RCC 7860 (cell line): ENCODE measurements at places on chromosomes 7 and 10.

DNA sequence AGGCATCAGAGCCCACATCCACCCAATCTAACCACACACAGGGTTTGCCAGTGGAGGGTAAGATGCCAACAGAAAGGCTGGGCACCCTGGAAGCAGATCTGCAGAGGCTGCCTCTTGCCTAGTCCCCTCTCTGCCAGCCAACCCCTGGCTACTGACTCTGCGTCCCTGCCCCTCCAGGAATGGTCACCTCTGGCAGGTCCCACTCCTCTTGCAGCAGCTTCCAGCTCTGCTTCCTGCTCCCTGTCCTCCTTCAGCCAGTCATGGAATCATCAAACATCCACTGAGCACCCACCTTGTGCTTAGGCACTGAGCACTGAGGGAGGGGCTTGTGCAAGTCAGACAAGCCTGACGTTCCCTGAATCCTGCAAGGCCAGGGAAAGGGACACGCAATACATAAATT lies 20.1 kb upstream of the HABP2 start:
- DNase-seq = no peak

- DNase-seq = no peak
These were observed 160.9 kb downstream of the LRRC4 start for GRCh38 chr7:127870231-127870907.

DNA sequence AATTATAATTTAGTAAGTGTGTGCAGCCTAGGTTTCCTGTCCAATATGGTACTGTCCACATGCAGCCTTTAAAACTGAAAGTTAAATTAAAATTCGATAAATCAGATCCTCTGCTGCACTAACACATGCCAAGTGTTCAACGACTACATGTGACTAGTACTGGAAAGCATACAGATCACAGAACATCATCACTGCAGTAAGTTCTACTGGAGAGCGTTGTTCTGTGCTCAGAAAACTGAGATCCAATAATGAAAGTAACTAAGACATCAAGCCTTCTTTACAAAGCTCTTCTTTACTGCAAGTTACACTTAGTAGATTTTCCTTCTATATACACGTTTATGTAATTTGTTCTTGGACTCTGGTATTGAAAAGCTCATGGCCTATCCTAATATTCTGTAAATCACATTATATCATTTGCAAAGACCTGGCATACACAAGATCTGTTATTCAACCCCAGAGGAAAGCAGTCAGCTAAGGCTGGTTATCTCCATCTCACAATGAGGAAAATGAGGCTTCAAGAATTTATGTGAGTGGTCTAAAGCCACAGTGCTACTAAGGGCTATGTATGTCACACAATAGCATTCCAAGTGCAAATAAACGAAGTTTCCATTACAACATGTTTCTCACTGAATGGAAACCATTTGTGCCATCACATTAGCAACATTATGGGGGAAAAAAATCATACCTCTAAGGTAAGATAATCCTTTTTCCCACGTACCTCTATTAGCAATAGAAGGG lies 77.6 kb downstream of the VPS41 start:
- no peak for DNase-seq

DNA sequence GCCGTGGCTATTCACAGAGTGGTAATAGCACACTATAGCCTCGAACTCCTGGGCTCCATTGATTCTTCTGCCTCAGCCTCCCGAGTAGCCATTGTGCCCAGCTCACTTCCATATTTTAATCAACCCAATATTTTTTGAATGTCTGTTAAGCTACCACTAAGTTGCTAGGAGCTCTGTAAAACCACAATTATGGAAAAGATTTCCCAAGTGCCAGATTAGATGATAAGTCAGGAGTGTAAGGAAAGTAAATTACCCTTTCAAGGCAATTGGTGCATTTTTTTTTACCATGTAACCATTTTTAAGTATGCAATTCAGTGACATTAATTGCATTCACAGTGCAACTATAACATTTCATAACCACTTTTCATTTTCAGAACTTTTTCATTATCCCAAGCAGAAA lies 87.5 kb upstream of the GATAD1 start:
- no peak for DNase-seq

- DNase-seq = no peak
These were observed 4.3 kb upstream of the SMKR1 start for GRCh38 chr7:129498021-129498420.

DNA sequence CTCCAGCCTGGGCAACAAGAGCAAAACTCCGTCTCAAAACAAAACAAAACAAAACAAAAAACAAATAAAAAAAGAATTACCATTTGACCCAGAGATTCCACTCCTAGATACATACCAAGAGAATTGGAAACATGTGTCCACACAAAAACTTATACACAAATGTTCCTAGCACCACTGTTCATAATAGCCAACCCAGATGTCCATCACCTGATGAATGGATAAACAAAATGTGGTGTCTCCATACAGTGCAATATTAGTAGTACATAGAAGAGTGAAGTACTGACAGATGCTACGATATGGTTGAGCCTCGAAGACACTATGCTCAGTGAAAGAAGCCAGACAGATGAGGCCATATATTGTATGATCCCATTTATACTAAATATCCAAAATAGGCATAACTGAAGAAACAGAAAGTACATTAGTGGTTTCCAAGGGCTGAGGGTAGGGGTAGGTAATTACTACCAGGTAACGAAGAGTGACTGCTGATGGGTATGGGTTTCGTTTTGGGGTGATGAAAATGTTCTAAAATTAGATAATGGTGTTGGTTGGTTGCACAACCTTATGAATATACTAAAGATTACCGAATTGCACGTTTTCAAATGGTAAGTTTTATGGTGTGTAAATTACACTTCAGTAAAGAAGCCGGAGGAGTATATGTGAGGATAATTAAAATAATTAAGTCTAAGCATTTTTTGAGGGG lies 20.0 kb downstream of the MYO1G start:
- DNase-seq = no peak

DNA sequence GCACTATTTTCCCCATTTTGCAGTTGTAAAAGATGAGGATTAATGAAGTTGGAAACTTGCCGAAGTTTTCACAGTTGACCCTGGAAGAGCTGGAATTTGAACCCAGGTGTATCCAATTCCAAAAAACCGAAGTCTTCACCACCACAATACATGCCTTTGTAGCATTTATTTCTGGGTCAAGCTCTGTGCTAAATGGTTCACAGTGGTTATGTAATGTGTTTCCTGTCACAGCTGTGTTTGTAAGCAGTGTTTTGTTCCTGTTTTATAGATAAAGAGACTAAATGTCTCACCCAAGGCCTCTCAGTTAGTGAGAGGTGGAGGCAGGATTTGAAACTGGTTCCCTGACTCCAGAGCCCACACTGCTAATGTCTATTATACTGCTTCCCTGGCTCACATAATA lies 17.6 kb downstream of the SFTPA2 start:
- no peak for DNase-seq

GRCh38 chr10:51800121-51800520 lies 100.7 kb upstream of the CSTF2T start:
- no peak for DNase-seq

DNA sequence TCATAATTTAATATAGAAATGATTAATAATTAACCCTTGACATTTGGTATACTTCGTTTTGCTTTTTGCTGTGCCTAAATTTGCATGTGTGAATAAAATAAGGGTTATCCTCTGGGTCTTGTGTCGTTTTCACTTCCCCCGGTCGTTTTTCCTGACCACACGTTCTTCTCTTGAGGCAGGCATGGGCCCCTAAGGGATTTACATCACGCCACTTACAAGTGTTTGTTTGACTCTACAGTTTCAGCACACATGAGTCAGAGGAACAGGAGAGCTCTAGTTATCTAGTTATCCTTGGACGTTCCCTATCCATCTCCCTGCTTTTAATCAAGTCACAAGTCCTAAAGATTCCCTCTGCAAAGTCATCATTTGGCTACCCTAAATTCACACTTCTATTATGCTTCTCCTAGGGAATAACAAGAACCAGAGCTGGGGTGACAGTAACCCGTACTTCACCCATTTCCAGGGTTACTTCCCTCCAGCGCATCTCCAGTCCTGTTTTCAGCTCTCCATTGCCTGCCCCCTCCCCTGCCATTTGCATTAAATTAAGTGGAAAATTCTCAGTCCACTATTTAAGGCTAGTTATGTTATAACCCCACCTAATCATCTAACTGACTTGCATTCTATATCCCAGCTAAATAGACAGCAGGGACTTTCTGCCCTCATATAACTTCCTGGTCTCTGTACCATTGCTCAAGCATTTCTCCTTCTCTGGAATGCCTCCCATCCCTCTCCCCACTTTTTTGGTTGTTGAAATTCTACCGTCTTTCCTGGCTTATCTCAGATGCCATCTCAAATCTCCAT lies 206.9 kb downstream of the PTEN start:
- DNase-seq = no peak

DNA sequence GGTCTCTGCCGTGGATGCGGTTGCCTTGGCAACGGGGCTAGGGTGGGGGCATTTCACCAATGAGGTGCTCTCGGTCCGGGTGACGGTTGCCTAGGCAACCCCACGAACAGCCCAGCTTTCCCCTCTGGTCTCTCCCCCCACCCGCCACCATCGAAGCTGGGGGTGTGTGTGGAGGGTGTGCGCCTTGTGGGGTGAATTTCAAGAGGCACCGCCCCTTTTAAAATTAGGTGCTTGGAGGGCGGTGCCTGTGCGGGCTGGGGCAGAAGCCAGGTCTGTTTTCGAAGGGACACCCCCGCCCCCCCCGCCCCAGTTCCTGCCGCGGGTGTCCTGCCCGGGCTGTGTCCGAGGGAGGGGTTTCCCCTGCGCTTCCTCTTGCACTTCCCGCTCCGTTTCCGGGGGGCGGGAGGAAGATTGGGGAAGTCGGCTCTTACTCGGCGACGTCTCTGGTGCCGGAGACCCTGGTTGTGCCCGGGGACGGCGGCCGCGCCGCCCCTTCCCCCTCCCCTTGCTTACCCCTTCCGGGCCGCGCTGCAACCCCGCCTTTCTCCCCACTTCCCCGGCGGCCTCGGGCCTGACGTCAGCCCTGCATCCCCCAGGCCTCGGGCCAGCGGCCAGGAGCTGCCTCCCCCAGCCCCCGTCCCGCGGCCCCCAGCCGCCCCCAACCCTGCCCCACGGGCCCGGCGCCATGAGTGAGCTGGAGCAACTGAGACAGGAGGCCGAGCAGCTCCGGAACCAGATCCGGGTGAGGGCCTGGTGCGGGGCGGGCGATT lies 2.2 kb downstream of the GNB2 start:
- peak; percentile 47 for DNase-seq

- no peak for DNase-seq
These were observed 101.4 kb downstream of the GPAM start for GRCh38 chr10:112082120-112082519.

DNA sequence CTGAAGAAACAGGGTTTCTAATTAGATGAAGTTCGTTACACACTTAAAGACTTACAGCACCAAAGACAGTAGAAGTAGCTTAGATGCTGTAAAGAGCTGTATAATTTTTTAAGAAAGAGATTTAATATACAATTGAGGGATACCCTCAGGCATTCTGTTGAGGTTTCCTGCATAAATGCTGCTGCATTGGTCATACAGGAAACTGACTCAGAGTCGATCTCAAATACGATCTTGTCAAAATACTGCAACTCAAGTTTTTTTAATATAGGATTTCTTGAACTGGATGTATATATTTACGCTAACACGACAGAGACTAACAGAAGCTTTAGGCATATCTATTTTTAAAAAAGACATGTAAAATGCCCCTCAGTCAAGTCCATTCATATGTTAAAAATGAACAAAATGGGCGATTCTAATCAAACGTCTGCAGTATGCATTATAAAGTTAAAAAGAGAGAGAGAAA lies 2.4 kb upstream of the ARID5B start:
- DNase-seq = peak; percentile 29

DNA sequence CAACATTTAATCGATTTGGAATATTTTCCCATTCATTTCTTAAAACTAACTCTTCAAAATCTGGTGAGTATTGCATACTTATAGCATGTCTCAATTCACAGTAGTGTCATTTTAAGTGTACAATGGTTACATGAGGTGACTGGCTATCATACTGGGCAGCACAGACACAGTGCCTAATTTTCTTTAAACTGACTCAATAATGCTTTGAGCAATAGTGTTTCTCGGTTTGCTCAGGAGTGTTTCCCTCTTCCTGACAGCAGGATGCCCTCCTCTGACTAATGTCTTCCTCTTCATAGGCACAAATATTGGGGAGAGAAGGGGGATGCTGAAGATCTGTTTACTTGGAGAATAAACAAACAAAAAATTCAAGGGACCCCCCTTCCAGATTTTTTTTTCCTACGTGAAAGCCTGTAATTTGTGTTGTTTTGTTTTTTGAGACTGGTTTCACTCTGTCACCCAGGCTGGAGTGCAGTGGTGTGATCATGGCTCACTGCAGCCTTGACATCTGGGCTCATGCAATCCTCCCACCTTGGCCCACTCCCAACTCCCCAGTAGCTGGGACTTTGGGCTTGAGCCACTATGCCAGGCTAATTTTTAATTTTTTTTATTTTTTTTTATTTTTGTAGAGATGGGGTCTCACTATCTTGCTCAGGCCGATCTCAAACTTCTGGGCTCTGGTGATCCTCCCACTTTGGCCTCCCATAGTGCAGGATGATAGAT lies 2.2 kb downstream of the MRC1 start:
- DNase-seq = no peak

DNA sequence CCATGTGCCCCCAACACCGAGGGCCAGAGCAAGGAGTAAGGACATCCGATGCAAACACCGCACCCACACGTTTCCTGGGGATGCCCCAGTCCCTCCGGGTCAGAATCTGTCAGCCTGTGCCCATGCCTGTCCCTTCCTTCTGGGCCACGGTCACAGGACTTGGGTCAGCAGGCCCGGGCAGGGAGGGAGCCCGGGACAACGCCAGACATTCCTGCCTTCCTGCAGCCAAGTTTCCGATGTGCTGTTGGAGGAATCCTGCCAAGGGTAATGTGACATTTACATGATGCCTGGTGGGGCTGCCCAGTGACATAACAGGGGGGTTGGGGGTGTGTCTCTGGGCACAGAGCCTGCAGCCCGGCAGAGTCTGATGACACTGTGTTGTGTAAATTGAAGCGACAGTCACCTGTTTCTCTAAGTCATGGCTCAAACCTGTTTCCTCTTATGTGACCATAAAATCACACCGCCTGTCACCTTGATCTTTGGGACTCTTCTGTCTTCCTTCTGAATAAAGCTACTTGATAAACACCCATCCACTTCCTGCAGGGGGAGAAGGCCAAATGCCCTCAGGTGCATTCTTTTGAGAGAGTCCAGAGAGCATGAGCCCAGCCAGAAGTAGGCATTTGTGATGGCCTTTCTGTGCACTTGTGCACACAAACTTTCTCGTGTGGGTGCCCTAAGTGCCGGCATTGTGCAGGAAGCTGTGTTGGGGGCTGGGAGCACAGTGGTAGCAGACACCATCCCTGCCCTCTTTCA lies 175.3 kb upstream of the RHEB start:
- no peak for DNase-seq

- no peak for DNase-seq
These were observed 17.3 kb downstream of the ZNF438 start for GRCh38 chr10:31014161-31014875.
